ENCODE measurements at places on chromosomes 3 and 15. TPM values are rescaled to one million over a fixed set of nuclear protein-coding genes. Genes with fewer than 3 reads are reported as not detected.

Gene CALML4
- total RNA-seq, result 6.4 TPM

Gene TMEM212
- total RNA-seq, result not detected

Gene CEMIP
- not detected for total RNA-seq

Gene WDR49
- 0.74 TPM for total RNA-seq

Gene GOLGA8T
- total RNA-seq, result not detected

Gene DNAH12
- total RNA-seq, result 0.13 TPM

Gene PLA2G4D
- not detected for total RNA-seq

Gene GOLIM4
- 7.3 TPM for total RNA-seq

Gene HTR3D
- not detected for total RNA-seq

Gene FAM3D
- not detected for total RNA-seq

All from CD8-positive, alpha-beta memory T cell (primary cell).